ENCODE measurements at places on chromosomes 1 and 21. TPM values are rescaled to one million over a fixed set of nuclear protein-coding genes. Genes with fewer than 3 reads are reported as not detected.

GRCh38 chr1:63868268-63868781 lies 94.5 kb downstream of the ROR1 start:
- no peak for DNase-seq

DNA sequence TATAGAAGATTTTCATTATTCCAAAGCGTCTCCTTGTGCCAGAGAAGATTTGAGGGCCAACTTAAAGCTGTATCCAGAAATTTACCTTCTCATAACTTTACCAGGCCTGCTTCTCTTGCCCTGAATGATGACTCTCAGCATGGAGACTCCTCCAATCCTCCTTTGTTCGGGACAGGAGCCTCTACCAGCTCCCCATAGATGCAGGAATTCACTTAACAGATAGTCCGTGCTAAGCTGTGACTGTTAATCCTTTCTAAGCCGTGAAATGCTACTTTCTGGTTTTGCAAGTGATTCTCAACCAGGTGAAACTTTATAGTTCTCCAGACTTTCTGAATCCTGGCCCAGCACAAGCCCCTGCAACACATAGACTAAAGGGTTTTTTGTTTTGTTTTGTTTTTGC lies 31.8 kb upstream of the KCND3 start:
- DNase-seq: no peak

GRCh38 chr1:154883919-154884868 lies 14.1 kb upstream of the KCNN3 start:
- DNase-seq: no peak

DNA sequence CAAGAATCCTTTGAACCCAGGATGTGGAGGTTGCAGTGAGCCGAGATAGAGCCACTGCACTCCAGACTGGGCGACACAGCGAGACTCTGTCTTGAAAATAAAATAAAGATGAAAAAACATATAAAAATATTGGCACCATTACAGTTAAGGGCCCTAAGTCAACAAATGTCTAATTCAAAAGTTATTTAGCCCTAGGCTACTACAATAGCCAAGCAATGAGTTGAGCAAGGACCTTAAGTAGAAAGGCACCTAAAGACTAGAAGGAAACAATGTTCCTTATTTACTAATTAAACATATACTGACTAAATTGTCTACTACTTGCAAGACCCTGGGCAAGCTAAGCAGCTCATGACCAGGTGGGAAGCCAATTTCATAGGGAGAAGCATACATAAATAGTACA lies 4.1 kb downstream of the PIK3R3 start:
- no peak for DNase-seq

DNA sequence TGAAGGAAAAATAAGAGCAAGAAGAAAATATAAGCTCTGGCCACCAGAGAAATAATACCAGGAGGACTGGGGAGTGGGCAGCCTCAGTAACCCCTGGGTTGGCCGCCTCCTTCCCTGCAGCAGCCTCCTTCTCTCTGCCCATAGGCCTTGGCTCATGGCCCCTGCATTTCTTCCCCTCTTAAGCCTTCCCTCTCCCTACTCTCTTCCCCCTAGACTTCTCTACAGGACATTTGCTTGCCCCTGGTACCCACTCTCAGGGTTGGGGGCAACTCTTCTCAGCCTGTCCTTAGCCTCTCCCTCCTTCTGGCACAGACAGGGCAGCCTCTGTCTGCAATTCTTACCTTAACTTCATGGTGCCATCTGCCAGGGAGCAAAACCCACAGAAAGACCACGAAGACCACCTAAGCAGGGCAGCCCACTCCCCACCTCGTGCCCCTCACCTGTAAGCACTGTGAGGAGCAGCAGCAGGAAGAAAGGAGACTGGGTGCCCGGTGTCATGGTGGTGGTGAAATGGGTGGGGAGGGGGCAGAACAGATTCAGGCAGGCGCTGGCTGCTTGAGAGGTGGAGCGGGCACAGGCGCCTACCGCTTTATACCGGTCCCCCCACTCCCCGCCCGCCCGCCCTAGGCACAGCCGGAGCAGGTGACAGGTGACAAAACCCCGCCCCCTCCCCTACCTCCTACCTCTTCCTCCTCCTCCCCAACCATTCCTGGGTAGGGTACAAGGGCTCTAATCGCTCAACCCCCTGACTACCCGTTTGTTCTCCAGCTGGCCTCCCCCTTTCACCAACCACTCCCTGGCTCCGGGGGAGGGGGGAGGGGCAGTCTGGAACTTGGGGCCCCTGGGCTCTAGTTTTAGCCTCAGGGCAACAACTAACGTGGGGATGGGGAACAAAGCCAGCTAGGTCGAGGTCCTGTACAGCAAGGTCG lies 15.1 kb downstream of the THBS3 start:
- no peak for DNase-seq

DNA sequence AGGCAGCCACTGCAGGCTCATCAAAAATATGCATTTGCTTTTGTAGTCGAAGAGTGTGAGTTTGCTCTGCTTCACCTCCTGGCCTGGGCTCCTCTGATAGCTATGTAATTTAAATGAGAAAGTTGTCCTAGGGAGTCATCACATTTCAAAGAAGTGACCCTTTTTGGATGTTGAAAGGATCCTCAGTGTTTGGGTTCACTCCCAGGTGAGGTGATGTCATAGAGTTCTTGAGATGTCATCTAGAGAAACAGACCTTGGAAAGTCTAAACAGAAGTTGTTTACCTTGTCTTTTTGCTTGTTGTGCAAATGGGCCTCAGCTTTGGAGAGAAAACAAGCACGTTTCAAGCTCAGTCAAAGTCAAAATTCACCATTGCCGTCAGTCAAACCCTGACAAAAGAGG lies 92.0 kb upstream of the BARHL2 start:
- DNase-seq: no peak

GRCh38 chr1:26320896-26321295 lies 3.1 kb downstream of the CD52 start:
- no peak for DNase-seq

- no peak for DNase-seq
These were observed 271.7 kb upstream of the C1orf174 start for GRCh38 chr1:4171480-4172450.

- no peak for DNase-seq
These were observed 282.6 kb downstream of the BARHL2 start for GRCh38 chr1:90434460-90434859.

DNA sequence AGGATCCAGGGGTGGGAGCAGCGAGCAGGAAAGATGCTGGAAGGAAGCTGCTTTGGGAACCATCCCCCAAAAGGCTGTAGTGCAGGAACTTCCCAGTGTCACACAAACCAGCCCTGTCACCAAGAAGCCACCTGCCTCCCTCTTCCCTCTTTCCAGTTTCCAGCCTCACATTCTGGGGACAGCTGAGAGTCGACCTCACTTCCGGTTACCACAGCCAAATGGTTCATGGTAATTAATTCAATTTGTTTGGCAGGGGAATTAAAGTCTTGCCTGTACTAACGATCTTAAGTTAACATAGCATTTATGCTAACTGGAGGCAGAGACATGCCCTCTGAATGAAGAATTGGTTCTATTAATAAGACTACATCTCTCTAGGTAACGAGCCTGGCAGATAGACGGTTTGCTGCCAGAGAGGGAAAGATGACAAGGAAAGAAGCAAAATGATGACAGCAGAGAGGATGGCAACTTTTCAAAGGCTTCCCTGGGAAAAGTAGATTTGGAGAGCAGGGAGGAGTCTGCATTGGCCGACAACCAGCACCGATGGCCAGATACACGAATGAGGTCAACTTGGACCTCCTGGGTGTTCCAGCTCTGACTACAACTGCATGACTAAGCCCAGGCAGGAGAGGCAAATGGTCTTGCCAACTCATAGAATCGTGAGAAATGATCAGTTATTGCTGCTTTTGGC lies 64.1 kb downstream of the TMCO4 start:
- no peak for DNase-seq

DNA sequence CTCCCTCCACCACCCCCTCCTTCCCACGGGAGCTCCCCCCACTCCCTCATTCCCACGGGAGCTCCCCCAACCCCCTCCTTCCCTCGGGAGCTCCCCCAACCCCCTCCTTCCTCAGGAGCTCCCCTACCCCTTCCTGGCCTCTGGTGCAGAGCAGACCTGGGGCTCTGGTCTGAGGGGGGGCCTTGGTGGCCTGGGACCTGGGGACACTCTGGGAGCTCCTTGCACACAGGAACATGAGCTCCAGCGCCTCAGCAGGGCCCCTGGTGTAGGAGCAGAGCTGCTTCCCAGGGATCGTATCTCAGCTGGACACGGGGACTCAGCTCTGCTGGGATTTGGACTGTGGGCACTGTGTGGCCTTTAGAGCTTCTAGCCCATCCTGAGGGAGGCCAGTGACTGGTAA lies 19.7 kb upstream of the PRSS38 start:
- no peak for DNase-seq

DNA sequence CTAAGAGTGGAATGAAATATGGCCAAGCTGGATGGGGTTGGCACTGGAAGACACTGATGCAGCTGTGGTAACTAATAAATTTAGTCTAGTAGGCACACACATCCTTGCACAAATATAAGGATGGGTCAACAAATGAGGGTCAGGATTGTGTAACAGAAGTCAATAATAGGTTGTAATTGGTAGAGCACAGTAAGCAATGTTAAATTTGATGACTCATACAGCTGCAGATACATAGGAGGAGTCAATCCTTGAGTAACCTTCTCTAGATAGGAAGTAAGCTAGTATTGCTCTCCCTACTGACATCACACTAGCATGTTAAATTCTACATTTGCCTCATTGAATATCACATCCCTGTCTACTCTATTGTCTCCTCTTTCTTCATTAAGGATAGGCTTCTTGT lies 332.1 kb downstream of the PTPRC start:
- DNase-seq: no peak

Gene ASPM
- total RNA-seq: 53.4 TPM

Gene LORICRIN
- not detected for total RNA-seq

Gene LCE1D
- total RNA-seq: not detected

Gene KIAA0040
- 37.4 TPM for total RNA-seq

Gene ZNF593OS
- total RNA-seq: not detected

Gene RYR2
- 0.02 TPM for total RNA-seq

Gene GLMN
- 22.3 TPM for total RNA-seq

Gene STUM
- total RNA-seq: not detected

Data from activated T-cell treated with anti-CD3 and anti-CD28 coated beads, Interleukin-2, amount 50 U/mL, for 72 hours (primary cell).